ENCODE measurements at places on chromosomes 3 and 15. TPM values are rescaled to one million over a fixed set of nuclear protein-coding genes. Genes with fewer than 3 reads are reported as not detected.

The GPR176 gene
- 0.08 TPM for total RNA-seq

DNA sequence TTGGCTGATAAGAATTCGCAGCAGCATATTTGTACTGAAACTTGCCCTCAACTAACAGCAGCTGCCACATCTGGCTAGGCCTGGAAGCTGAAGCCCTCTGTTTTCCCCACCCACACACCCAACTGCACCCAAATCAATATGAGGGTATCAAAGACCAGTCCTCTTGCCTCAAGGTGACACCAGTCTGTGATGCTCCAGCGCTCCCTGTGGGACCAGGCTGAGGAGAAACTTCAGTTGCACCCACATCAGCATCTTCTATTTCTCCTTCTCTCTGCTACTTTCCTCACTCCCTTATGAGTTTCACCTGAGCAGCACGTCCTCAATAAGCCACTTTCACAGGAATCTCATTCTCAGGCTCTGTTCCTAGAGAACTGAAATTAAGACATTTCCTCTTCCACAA is 18.7 kb upstream of the GRAMD1C start:
- no peak for DNase-seq

The ROPN1 gene
- not detected for total RNA-seq

DNA sequence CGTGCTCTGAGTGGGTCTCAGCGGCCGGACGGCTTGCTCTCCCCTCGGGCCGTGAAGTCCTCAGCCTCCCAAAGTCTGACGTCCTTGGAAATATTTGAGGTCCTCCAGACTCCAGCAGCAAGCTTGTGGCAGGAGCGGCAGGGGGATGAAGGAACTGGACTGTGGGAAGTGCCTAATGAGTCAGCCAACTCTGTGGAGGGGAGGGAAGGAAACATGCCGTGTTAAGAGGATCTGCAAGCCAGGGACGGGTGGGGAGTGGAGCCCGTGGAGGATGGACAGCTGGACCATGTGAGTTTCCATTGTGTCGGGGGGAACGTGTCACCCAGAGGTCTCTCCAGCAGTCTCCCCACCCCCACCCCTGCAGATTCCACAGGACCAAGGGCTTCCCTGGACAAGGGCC is 39.4 kb upstream of the IDH2 start:
- no peak for DNase-seq

DNA sequence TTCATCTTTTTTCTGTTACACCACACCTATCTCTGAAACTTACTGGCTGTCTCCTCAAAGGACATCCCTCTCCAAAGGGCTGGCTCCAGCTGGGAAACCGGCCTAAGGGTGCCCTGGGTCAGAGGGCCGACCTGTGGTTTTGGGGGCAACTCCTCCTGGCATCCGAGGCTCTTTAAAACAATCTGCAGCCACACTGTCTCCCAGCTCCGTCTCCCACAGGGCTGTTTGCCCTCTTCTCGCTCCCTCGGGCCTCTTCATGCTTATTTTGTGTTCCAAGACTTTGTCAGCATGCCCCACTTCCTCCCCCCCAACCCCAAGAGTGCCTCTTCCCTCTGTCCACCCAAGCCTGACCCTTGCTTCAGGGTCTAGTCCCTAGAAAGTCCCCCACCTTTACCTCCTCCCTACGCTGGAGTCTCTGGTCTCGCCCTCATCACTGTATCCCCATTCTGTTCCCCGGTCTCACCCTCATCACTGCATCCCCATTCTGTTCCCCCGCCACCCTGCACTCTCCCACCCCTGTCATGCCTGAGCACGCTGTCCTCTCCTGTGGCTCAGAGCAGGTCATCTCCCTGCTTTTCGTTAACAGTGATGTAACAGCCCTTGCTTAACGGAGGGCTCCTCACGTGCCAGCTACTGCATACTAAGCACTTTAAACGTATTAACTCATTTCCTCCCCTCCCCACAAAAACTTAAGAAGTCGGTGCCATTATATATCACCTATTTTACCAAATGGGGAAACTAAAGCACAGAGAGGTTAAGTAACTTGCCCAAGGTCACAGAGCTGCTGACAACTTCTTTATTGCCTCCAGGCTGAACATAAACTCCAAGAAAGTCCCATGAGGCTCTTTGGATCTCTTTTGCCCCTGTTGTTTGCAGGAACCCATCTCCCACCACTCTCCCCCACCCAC is 1.1 kb upstream of the CSK start:
- DNase-seq: peak; percentile 66

The CCRL2 gene
- 6.2 TPM for total RNA-seq

The KNG1 gene
- not detected for total RNA-seq

The GLDN gene
- total RNA-seq: not detected

DNA sequence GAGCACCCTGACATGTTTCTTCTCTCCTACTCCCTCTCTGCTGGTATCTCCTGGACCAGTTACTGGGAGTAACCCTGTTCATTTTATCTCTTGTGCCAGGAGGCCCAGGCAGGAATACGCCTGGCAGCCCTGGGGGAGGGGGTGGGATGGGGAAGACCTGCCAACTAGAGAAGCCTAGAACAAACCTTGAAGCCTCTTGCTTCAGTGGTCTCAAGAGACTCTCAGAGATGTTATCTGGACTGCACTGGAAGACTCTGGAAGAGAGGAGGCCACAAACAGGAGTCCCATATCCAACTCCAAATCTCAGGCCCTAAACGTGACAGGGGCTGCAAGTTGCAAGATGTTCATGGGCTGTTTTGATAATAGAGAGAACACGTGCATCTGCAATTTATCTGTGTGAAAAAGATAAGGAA is at the start of gene EPB42:
Gene EPB42 (minus strand): TSS at position 28 of the 413 bp plus-strand sequence. CDS start 193 bp downstream, outside the sequence.
- no peak for DNase-seq

DNA sequence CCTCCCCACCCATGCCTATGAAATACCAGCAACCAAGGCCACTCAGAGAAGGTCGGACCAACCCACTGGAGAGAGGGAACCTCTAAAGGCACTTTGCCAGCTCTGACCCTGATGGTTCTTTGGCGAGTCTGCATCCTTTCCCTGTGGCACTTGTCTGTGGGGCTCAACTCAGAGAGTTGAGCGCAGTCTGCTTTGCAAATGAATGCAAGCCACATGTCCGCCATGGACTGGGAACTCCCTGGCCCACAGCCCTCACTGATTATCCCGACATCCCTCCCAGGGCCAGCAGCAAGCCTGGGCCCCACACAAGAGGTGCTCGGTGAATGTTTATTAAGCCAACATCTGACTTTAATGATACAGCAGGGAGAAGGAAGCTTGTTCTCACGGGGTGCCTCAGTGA is 55.5 kb upstream of the HES1 start:
- DNase-seq: no peak

The ECE2 gene
- not detected for total RNA-seq

GRCh38 chr3:84991422-84991900 is 32.7 kb downstream of the CADM2 start:
- no peak for DNase-seq

The TM4SF18 gene
- not detected for total RNA-seq

GRCh38 chr3:197520311-197521276 is 35.2 kb downstream of the BDH1 start:
- no peak for DNase-seq

DNA sequence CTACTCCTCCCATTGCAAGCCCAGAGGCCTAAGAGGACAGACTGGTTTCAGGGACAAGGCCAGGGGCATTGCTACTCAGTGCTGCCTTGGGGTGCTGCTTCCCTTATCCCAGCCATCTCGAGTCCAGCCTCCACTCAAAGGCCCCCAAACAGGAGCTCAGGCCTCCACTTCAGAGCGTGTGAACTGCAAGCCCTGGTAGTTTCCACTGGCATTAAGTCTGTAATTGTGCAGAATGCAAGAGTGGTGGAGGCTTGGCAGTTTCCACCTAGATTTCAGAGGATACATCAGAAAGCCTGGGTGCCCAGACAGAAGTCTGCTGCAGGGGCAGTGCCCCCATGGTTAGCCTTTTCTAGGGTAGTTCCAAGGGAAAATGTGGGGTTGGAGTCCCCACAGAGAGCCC is 192.8 kb upstream of the ST8SIA2 start:
- no peak for DNase-seq

GRCh38 chr15:88344786-88345185 is 88.2 kb upstream of the NTRK3 start:
- no peak for DNase-seq

DNA sequence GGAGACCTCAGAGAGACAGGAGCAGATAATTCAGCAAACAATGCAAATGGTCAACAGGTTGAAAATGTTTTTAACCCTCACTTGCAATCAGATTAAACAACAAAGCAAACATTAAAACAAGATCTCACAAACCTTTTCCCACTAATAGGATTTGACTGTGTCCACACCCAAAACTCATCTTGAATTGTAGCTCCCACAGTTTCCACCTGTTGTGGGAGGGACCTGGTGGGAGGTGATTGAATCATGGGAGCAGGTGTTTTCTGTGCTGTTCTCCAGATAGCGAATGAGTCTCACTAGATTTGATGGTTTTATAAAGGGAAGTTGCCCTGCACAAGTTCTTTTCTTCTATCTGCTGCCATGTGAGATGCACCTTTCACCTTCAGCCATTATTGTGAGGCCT is 1.3 kb upstream of the LYSMD4 start:
- no peak for DNase-seq

The CSPG5 gene
- 0.40 TPM for total RNA-seq

DNA sequence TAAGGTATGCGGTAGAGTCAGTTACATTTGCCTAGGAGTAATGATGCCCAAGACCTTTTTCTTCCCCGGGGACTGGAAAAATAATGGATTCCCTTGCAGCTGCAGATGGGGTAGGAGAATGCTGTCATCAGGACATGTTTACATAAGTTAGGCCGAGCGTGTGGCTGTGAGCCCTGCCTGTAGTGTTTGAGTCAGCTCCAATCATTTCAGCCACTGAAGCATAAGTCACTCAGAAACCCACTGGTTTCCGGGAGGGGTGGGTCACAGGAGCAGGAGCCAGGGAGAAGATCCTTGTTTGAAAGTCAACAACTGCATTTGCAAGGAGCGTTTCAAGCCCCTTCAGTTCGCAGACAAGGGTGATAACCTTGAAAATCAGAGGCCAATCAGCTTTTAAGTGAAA is 562.3 kb downstream of the MCTP2 start:
- DNase-seq: no peak

DNA sequence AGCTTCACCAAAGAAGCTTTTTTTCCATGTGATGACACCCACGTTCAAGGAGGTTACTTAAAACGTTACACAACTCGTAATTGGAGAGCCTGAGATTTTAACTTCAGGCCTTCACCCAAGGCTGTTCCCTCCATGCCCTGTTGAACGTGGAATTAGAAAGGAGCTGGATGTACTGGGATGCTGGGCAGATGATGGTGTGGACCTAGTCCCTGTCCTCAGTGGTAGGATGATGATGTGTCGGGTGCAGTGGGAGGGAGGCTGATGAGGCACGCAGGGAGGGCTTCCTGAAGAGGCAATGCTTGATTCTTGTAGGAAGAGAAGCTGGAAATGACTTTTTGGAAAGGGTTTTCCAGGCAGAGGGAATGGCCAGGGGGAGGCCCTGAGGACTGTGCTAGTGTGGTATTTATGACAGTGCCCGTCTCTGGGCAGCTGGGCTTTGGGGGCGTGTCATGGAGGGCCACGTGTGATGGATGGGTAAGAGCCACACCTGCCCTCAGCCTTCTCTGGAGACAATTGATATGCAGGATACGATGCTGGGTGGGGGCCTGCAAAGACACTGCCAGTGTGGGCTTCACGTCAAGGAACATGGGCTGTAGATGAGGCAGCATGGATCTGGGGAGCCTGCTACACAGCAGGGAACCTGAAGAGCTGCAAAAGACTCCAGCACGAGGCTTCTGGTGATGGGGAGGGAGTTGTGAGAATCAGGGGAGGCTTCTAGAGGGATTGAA is 15.3 kb downstream of the SYNM start:
- DNase-seq: no peak

The ANAPC13 gene
- total RNA-seq: 27.3 TPM

DNA sequence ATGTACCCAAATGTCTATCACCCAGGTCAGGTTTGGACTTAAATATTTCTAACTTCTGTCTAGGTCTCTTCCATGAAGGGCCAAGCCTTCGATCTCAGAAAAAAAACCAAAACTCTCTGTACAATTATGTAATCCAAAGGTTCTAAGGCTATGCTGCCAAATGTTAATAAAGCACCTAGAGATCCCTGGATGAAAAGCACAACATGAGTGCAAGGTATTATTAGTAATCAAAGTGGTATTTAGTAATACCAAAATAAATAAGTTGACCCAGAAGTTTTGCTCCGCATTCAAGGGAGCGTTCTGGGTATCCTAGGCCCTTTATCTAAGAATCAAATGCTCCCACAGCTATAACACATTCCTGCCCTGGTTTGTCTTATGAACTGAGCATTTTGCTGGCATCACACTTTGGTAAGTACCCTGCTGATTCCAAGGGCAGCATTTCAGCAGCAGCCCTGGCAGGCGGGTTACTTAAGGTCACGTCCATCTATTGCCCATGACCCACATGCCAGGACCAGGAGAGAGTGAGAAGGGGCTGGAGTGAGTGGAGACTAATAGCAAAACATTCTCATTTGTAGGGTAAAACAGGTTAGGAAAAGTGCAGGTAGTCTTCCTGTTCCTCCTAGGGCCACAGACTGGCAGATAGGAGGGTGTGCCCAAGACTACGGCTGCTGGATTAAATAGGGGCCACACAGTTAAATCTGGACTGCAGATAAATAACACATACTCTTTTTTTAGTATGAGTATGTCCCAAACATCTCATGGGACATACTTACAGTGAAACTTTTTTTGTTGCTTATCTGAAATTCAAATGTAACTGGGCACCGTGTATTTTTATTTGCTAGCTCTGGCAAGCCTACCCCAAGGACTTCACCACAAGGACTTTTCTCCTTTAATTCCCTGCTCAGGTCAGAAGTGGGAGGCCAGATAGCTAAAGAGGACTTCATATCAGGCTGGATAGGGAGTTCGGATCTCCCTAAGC is 76.0 kb upstream of the SNRK start:
- no peak for DNase-seq

DNA sequence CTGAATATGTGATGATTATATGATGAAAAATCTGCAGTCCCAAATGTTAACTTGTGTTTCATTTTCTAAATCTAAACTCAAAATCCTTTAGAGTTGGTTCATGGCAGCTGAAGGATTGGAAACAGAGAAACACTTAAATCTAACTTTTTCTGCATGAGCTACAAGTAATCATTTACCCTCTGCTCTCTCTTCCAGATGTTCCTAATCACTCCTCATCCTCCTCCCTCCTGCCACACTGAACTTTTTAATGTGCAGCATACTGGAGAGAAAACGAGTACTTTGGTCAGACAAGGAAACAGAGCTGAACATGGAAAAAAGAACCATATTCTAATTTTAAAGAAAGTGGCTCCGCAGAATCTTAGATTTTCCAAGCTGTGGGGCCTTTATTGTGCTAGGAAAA is 321.2 kb upstream of the COL8A1 start:
- no peak for DNase-seq

The OIP5 gene
- total RNA-seq: 15.2 TPM

The THSD4 gene
- 0.08 TPM for total RNA-seq

- no peak for DNase-seq
Observed at GRCh38 chr3:129607391-129608068, 1.1 kb upstream of the PLXND1 start.

GRCh38 chr3:152051501-152052404 is 178.3 kb downstream of the SUCNR1 start:
- DNase-seq: no peak

The LSMEM2 gene
- not detected for total RNA-seq

All from activated CD4-positive, alpha-beta memory T cell treated with anti-CD3 and anti-CD28 coated beads, Interleukin-2, amount 10 ng/mL, durations not matched to agents 7 days and 5 days (primary cell).